Stimulated activated CD8-positive, alpha-beta memory T cell treated with anti-CD3 and anti-CD28 coated beads, Interleukin-7, amount 100 ng/mL, for 1 hour (primary cell): ENCODE measurements at places on chromosomes 11 and 22.

DNA sequence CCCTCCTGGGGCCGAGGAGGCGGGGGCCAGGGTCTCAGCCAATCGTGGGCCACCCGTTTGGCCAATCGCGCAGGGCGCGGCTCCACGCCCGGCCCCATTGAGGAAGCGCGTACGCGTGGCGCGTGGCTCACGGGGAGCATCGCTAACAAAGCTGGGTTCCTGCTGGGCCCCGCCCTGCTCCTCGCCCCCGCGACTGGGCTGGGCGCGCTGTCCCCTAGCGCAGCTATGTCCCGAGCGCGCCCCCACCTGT, 614 bp upstream of the ASCL2 start:
- DNase-seq = no peak

GRCh38 chr11:72091292-72091691, 10.6 kb downstream of the LRRC51 start:
- no peak for DNase-seq

DNA sequence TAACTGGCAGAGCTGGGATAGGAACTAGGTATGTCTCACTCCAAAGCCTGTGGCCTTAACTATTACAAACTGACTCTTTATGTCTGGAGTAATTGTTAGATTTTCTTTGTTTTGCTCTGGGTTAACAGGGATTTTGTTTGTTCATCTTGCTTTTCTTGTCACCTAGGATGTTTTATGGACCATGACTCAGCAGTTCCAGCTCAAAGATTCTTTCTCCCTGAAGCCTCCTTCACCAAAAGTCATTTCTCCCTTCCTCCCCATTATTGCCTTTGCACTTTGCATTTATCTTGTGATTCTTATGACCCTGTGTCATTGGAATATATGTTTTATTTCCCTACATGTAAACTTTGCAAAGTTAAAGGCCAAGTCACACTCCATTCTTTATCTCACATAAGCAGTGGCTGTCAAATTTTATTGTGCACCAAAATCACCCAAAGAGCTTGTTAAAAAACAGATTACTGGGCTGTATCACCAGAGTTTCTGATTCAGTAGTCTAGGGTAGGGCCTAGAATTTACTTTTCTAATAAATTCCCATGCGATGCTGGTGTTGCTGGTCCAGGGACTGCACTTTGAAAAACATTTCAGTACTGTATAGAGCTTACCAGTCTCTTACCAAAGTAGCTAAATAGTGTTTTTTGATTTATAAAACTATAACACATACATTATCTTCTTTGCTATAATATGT, 327.7 kb downstream of the DLG2 start:
- no peak for DNase-seq

GRCh38 chr11:120153221-120153620, 15.3 kb upstream of the TRIM29 start:
- no peak for DNase-seq

DNA sequence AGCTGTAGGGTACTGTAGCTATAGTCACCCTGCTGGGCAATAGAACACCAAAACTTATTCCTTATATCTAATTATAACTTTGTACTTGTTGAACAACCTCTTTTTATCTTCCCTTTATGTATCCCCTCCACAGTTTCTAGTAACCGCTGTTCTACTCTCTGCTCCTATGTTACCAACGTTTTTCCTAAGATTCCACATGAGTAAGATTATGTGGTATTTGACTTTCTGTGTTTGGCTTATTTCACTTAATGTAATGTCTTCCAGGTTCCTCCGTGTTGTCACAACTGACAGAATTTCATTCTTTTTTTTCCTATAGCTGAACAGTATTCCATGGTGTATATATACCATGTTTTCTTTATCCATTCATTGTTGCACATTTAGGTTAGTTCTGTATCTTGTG, 258.4 kb downstream of the DYNC2H1 start:
- DNase-seq = no peak

- DNase-seq = no peak
These were observed 488.7 kb downstream of the TBC1D22A start for GRCh38 chr22:47250995-47251765.
